ENCODE measurements at places on chromosomes 1 and 21.

DNA sequence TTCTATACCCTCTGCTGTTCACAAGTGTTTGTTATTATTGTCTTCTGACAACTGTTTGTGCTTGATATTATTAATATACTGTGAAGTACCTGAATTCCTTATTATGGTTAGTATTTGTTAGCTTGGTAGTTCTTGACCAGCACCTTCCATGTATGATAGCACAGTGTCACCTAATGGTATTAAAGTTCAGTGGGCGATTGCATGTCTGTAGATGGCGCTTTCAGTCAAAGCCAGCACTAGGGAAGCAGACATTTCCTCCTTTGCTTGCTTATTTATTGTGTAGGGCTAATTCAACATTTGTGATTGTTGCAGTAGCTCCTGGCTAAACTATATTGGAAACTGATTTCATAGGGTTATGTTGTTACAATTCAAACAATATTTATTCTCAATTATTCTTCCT is 218.0 kb downstream of the ZP4 start:
- DNase-seq: no peak

- peak; percentile 51 for DNase-seq
These were observed at the start of gene ENTREP3 for GRCh38 chr1:155255243-155256007. Gene ENTREP3, minus strand, starts transcription at chr1:155255483. Its CDS starts 606 bp downstream, at chr1:155254877.

- DNase-seq: no peak
These were observed 33.8 kb downstream of the ADGRL4 start for GRCh38 chr1:78972723-78973122.

GRCh38 chr1:172109359-172109758 is 268.1 kb downstream of the DNM3 start:
- DNase-seq: no peak

DNA sequence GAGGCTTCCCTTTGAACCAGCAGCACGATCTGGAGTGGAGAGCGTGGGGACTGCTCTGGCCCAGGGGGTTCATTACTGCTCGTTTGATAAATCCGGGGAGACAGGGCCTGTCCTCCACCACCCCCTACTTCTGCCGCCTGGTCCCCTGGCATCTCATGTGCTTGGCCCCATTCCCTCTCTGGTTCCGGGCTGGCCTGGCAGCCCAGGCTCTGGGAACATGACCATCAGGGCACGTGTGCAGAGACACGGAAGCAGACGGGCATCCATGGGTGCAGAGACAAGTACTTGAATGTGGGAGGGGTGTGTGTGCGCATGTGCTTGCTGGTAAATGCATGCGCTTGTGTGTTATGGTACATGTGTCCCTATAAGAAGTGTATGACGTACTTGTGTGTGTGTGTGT is 75.5 kb downstream of the KIRREL1 start:
- DNase-seq: no peak
